ENCODE measurements at places on chromosomes 16 and 17. TPM values are rescaled to one million over a fixed set of nuclear protein-coding genes. Genes with fewer than 3 reads are reported as not detected.
A peak's percentile ranks its signal among the peaks of the same experiment; 100 is the strongest.

GRCh38 chr17:38617967-38618760 lies 12.4 kb upstream of the SRCIN1 start:
- DNase-seq, result no peak

DNA sequence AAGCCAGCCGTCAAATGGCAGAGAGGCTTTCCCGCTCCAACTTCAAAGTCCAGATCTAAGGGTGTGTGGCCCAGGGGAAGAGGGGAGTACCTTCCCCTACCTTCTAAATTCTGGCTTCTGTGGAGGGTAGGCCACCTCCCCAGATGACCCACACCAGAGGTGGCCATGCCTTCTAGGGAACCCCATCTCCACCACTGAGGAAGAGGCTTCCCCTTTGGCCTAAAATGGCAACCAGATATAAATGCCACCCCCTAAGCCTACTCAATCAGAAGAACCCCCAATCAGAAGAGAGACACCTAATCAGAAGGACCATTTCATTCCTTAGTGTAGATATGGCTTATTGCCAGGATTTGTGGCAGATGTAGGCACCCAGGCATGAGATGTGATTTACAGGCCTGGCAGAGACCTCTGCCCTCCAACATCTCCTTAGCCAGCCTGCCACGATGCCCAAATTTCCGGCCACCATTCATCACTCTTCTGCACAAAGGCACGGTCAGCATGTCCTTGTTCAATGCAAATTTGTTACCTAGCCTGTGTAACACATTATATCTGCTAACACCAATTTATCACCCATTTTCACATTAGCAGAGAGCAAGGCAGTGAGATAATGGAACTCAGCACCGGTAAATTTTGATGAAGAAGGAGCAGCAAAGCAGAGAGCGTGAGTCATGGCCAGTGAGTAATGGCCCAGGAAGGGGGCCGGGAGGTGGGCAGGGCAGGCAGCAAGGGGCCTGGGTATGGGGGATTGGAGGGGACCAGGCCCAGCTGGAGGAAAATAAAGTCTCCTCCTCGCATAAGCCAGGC lies 1.2 kb upstream of the MGAT5B start:
- DNase-seq, result no peak

DNA sequence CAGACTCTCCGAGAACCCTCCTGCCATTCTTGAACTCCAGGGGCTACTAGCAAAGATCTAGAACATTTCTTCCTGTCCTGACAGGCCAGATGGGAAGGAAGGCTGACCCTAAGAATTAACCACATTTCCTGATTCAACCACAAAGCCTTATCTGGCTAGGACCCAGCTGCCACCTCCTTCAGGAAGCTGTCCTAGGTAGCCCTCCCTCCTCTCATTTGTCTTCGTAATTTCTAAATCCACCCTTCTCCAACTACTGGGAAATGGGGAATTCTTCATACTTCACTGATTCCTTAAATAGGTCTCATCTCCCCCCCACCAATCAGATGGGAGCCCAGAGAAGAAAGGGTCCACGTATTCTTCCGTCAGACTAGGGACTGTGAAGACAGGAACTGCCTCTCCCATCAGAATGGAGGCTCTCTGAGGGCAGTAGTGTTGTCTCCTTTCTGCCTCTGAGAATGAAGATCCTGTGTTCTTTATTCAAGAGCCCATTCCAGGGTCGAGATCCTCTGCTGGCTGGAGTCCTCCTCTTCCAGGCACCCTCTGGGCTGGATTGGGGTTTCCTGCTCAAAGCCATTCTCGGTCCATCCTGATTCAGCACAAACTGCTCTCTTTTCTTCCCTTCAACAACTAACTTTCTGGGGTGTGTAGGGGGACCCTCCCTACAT lies 2.1 kb downstream of the SAMD14 start:
- DNase-seq, result no peak

GRCh38 chr17:42018988-42019387 lies 902 bp upstream of the NKIRAS2 start:
- no peak for DNase-seq

DNA sequence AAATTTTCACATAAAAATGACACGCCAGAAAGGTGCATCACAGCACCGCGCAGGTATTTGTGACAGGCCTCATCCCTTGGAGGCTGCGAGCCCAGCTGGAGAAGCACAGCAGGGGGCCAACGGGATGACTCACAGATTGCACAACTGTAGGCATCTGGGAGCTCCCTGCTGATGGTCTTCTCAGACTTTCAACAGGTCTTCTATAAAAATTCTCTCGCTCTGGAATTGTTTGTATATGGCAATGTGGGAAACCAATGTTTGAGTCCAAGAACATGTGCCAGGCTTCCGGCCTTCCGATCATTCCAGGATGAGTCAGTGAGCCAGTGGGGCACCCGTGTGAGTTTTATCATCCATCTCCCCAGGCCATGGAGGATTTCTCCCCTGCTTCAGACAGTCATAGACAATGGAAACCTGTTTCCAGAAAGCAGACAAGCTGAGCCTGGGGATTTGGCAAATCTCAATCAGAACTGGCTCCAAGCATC lies 24.1 kb upstream of the ADORA2B start:
- peak; percentile 59 for DNase-seq

- no peak for DNase-seq
Measured at GRCh38 chr17:60523822-60524221, 2.2 kb downstream of the APPBP2 start.

The KRT40 gene
- polyA plus RNA-seq, result not detected

The NOXO1 gene
- 0.06 TPM for polyA plus RNA-seq

The GPR139 gene
- not detected for polyA plus RNA-seq
